Stimulated activated CD8-positive, alpha-beta memory T cell treated with anti-CD3 and anti-CD28 coated beads, Interleukin-4, amount 100 ng/mL, for 48 hours (primary cell): ENCODE measurements at places on chromosomes 6 and 20.

DNA sequence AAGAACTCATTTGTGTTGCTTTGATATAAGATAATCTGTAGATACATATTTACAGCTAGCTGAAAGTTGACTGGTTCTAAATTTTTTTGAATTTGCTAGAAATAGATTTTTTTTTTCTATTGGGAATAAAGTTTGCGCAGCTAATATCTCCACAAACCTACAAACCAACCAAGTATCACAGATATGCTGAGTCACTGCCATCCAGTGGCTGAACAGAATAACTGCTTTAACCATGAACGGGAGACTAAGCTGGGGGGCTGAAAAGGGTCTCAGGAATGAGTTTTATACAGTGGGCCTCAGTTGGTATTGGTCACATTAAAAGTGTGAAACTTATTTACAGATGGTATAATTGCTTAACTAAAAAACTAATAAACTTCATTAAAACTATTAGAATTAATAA lies 326.7 kb upstream of the CNR1 start:
- DNase-seq: no peak

GRCh38 chr6:55827818-55828522 lies 47.4 kb downstream of the BMP5 start:
- no peak for DNase-seq

DNA sequence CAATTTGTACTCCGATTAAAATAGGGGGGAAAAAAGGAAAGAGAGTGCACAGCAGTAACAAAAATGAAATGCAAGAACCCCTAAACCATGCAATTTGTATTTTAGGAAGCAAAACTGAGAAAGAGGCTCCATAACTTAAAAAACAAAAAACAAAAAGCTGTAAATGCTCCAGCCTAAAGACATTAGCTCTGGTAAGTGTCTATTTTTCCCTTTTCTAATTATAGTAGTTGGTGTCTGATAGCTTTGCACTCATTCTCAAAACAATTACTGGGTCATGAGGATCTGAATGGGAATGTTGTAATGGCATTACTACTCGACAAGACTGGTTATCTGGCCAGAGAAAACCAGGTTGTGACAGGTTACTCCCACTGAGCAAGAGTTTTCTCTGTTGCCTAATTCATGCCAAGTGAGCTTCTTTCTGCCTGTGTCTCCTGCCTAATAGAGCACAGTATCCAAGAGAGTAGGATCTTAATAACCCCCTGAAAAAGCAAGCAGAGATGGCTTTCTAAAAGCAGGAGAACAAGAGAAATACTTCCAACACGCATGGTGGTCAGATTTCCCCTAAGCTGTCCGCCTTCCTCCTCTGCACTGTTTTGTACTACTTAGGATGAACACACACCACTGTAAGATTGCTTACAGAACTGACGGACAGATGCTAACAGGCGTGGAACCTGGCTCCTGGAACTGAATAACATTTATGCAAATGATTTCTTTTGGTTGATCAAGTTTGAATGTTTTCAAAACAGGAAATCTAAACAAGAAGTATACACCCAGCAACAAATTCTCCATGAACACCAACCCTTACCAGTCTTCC lies 86.4 kb downstream of the FKBP5 start:
- no peak for DNase-seq

DNA sequence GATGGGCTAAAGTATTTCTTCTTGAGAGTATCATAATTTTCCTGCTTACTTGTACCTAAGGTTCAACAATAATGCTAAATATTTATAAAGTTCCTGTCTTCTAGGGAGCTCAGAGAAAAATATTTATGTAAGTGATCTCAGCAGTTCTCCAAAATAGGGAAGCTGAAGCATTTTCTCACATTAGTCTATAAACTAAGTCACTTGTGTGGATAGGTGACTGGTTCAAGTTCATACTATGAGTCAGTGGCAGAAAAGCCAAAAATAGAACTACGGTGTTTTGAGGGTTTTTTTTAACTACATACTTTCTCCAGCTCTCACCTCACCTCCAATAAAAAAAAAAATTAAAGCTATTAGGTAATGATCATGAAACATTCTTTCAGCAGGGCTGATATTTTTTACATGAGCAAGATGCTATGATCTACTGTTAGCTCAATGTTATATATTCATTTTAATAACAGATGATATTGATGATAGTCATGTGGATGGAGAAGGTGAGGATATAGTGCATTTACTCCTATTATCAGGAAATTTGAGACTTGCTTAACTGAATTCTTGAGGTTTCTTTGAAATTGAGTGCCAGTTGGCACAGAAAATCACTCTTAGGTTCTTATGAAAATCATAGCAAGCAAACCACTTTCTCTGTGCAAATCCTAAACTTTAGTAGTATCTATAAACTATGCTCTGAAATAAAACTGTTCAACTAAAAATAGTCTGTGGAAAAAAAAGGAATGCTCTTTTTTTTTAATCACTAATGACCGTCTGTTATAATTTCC lies 4.1 kb upstream of the MOXD1 start:
- no peak for DNase-seq

GRCh38 chr6:69138893-69139494 lies 503.9 kb downstream of the ADGRB3 start:
- DNase-seq: no peak

DNA sequence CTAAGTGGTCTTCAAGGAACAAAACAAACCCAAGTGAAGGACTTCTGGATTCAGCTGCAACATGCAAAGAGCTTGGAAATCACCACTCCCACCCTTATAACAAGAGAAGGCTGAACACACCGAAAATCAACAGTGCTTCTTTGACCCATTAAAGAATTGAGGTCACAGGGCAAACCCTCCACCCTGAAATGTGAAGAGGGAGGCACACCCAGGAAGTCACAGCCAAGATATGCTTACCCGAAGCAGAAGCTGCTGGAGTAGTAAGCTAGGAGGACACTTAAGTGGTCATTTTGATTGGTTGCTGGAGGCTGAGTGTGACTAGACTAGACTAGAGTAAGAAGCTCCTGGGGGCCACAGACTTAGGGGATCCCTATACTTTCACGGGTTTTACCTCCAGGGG lies 188.2 kb upstream of the SSTR4 start:
- DNase-seq: no peak

DNA sequence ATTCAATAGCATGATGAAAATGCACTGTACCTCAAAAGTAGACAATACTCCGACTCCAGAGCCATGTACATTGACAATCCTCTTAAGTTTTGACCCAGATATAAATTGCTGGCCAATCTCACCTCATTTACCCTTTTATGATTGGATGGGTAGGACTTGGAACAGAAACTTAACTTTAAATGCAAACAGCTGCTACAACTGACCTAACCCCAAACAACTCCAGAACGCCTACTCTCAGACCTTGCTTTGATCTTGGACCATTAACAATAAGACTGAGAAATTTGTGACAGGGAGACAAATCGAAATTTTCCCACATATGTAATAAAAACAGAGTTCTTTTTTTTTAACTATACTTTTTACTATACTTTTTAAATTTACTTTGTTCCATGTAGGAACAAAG lies 200.5 kb upstream of the MCHR2 start:
- DNase-seq: no peak

GRCh38 chr20:62738025-62738881 lies 29.6 kb downstream of the NTSR1 start:
- no peak for DNase-seq

DNA sequence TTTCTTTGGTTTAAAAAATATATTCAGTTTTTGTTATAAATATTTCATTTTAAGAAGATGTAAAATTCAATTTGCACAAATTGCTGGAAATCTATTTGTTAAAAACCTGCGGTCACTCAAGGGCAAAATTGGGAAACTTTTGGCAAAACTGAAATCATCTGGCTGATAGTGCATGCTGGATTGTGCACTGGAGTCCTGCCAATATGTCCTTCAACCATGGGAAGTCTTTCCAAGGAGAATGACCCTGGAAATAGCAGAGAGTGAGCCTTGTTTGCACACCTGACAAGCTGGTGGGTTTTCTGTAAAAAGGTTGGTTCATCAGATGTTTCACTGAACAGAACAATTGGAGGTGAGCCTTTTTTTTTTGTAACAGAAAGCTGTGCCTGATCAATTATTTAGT lies 413.5 kb downstream of the BTBD3 start:
- no peak for DNase-seq

GRCh38 chr6:98443633-98444032 lies 390.7 kb upstream of the POU3F2 start:
- DNase-seq: no peak

DNA sequence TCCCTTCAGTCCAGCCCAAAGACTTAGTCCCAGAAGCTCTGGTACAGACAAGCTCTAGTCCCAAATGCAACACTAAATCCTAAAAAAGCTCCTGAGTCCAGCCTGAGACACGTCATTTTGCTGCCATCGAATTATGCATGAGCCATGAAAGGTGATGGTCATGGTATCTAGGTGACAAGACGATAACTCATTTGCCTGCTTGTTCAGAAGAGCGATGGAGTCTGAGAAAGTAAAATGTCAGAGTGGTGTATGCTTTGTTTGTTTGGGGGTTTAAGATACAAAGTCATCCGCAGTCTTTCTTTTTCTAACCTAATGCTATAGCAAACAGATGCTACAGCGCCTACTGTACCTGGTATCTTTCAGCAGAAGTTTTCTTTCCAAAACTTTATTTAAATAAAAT lies 54.7 kb downstream of the SLC23A2 start:
- no peak for DNase-seq
